ENCODE measurements at places on chromosomes 5 and 9.

GRCh38 chr9:93467462-93467861 is 14.1 kb upstream of the FAM120AOS start:
- DNase-seq: no peak

DNA sequence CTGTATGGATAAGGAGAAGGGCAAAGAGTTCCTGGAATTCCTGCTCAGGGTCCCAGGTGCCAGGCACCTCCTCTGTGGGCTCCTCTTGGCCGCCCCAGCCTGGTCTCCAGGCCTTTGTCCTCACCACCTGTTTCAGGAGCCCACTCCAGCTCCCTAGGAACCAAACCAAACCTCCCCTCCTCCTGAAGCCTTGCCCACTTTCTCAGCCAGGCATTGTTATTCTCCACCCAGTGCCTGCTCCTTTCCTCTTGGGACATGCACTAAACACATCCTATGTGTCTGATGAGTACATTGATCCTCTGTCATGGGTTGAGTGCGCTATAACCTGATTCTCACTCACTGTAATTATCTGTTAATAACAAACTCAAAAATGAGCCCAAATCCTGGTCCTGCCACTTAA is 189.8 kb downstream of the SPOCK1 start:
- no peak for DNase-seq

GRCh38 chr9:77987081-77987656 is 44.4 kb downstream of the GNAQ start:
- no peak for DNase-seq

DNA sequence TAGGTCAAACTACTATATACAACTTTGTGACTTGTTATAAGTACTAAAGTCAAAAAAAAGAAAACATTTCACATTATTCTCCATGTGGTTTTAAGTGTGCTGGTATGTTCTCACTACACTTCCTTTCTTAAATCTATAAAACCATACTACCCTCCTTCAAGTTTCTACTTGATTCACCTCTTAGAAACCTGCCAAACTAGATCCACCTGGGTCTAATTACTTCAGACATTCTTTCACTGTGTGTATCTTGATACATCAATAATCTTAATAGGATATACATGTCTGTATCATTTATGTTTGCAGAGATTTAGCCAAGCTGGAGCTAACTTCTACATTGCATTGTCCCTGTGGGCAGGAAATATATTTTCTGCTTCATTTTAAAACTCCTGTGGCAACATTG is 1012.6 kb downstream of the EFNA5 start:
- no peak for DNase-seq

GRCh38 chr5:1786621-1787471 is 12.8 kb downstream of the MRPL36 start:
- no peak for DNase-seq

- no peak for DNase-seq
These were observed 30.0 kb downstream of the NEURL1B start for GRCh38 chr5:172671091-172671490.

DNA sequence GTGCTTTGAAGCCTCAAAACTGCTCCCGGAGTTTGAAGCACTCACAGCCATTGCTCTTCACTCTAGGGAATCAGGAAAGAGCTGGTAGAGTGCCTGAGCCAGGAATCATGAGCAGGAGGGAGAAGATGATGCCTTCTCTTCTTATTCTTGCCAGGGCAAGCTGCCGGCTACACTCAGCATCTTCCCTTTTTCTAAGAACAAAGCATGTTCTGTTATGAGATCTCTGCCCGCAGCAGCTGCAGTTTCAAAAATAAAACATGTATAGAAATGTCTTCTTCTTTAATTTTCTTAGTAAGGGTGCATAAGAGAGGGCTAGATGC is 57.9 kb upstream of the RICTOR start:
- DNase-seq: no peak

GRCh38 chr5:122471031-122471751 is 159.2 kb downstream of the SNCAIP start:
- no peak for DNase-seq

GRCh38 chr9:33167972-33168461 is 881 bp upstream of the B4GALT1 start:
- no peak for DNase-seq

GRCh38 chr9:75699017-75699416 is 191.5 kb upstream of the PCSK5 start:
- DNase-seq: no peak

DNA sequence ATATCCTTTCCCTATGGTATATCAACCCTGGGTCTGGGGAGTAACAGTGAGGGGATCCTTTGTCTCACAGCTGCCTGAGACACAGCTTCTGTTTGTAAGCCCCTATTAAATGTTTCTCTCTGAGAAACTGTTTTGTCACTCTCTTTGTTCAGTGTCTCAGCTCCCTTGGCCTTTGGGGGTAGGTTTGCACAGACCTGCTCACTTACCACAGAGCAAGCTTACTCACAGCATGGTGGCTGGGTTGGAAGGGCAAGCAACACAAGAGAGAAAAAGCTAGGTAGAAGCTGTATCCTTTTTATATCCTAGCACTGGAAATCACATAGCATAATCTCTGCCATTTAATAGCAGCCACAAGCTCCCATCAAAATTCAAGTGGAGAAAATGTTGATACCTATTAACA is 4.5 kb downstream of the BAAT start:
- DNase-seq: no peak

GRCh38 chr9:135007601-135008000 is 79.9 kb upstream of the OLFM1 start:
- no peak for DNase-seq

GRCh38 chr5:1310118-1310517 is 15.2 kb upstream of the TERT start:
- no peak for DNase-seq

GRCh38 chr5:162473041-162473714 is 405.6 kb downstream of the GABRG2 start:
- DNase-seq: no peak

DNA sequence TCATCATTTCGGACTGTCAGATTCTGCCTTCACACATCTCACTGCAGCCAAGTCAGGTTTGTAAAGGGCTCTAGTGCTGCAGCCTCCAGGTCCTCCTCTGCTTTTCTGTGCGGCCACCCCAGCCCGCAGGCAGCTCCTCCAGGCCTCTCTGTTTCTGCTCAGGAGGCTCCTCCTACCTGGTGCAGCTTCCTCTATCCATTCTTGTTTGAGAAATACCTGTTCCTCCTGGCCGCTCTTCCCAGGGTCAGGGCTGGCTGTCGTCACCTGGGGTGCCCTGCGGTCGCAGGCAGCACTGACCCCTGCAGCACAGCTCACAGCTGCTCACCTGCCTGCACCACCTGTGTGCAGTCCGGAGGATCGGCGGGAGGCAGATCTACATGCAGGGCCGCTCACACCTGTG is 387.7 kb upstream of the IRX4 start:
- DNase-seq: no peak

- DNase-seq: no peak
These were observed 9.5 kb upstream of the P4HA2 start for GRCh38 chr5:132237141-132237540.

GRCh38 chr9:108676355-108676754 is 179.4 kb downstream of the ACTL7B start:
- DNase-seq: no peak

DNA sequence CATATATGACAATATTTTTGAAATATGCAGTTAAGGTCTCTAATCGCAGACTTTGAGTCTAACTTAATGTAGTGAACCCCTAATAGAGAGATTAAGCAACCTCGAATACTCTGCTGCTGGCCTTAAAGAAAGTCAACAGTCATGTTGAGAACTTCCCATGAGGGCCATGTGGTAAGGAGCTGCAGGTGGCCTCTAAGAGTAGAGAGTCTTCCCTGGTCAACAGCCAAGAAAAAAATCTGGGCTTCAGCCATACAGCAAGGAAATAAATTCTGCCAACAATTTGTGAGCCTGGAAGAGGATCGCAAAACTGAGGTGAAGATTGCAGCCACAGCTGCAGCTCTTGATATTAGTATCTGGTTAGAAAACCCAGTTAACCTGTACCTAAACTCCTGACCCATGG is 935.2 kb upstream of the TYRP1 start:
- no peak for DNase-seq

- DNase-seq: no peak
These were observed 140.6 kb upstream of the ZNF366 start for GRCh38 chr5:72647806-72648205.

DNA sequence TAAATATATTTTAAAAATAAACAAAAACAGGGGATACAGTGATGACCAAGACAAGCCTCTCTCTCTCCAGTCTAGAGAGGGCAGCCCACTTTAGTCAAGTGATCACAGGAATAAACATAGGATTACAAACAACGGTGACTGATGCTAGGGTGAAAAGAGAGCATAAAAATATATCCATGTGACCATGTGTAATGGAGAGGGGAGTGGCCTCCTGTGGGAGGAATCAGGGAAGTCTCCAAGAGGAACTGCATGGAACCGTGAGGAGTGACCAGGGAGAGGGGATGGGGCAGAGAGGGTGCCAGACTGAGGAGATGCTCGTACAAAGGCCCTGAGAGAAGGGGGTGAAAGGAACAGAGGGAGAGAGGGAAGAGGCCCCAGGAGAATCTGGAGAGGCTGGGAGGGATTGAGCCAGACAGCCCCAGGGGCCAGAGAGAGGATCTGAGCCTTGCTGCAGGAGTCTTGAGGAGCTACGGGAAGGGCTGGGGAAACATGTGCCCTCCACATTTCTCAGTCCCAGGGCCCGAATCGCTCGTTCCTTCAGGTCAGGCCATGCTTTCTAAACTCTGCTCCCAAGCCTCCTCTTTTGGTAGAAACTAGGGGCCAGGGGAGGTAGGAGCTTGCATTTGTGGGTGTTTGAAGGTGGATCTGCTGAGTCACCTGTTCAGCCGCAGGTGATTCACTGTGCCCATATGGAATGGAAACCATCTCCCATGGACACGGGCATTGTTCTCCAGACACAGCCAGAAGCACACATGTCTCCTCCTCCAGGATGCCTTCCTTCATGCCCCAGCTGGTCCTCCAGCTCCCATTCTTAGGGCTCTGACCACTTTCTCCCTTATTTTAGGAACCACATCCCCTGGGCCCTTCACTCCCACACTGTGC is 63.8 kb downstream of the PAX5 start:
- DNase-seq: no peak

GRCh38 chr5:177496070-177496726 is 1.2 kb downstream of the PDLIM7 start:
- DNase-seq: no peak

DNA sequence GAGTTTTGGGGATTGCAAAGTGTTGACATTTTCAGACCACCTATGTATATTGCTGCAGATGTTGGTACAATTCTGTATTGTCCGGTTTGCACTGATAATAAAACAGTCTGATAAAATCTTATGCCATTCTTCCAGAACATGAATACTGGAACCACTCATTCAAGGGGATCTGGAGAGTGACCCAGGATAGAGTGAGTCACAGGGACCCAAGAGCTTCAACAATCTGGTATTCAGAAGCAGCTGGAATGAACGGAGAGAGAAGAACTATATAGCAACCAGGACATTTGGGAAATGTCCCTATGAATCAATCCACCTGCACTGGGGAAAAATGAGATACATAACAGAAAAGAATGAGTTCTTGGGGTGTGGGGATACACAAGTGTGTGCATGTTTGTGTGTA is 73.3 kb downstream of the SH3TC2 start:
- DNase-seq: no peak

GRCh38 chr5:67206929-67207328 is 10.3 kb upstream of the CD180 start:
- peak; percentile 88 for DNase-seq

DNA sequence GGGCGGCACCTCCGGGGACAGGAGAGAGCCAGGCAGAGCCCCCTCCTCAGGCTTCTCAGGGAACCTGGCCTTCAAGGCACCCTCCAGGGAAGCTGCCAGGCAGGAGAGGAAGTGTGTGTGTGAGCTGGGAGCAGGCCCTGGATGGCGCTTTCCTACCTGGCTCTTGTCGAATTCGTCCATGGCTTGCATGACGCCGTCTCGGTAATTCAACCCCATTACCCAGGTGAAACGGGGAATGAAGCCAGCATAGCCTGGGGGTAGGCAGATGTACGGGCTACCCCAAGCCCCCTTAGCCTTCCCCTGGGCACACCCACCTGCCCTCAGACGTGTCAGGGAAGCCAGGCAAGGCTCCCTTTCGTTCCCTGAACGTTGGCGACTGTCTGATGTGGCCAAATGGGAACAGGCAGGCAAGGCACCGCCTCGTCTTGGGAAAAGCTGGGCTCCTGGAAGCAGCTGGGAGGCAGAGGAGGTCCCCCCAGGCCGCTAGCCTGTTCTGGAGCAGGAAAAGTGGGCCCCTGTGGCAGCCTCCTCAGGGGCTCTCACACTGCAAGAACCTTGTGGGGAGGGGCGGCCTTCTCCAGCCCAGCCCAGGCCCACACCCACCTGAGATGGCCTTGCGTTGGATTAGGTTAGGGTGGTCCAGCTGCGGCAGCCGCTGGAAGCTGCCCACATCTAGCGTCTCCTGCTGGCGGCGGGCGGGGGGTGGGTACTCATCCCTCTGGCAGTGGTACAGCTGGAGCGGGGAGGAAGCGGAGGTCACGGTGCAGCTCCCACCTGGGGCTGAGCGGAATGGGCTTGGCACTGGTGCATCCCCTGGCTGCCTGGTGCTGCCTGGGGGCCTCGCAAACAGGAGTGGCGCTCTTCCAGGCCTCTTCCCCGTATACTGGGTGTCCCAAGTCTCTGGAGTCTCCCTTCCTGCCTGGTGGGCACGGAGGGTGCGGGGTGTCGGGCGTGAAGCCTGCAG is 3.7 kb downstream of the TUBB4B start:
- no peak for DNase-seq

- DNase-seq: no peak
These were observed 375.7 kb upstream of the CCNH start for GRCh38 chr5:87788416-87788815.

DNA sequence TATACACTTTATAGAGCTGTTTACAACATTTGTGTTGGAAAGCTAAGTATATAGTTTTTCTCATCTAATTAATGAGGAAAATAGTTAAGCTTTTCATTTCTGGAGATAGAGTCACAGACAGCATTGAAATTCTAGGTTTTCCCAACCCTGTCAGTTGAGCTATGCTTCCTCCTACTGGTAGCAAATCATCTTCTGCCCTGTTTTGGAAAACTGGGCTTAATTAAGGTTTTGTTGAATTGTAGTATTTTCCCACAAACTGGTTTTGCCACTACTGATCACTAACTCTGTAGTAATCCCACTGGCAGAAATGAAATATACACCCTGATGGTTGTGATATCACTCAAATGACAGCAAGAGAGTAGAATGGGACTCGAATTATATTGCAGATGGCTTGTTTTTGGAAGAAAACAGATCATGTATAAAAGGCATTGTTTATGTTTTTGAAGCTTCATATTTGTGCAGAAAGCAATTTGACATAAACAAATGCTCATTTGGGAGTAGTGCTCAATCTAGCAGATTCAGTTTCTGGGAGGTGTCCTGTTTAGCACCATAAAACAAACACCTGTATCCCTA is 46.6 kb downstream of the CD180 start:
- DNase-seq: no peak

DNA sequence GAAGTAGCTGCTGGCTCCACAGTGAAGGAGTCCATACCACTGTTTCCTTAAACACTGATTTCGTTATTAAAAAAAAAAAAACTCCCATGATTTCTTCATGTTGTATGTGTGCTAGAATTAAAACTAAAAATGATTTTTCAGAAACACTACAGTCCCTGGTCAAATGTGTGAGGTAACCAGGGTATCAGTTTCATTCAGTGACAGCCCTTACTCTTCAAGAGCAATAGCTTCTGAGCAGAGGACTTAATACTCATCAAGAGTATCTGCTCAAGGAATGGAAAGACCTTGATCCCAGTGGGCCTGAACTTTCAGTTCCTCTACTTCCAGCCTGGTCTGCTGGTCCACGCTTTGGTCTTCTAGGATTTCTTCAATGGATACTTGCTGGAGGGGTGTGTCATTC is 95.1 kb downstream of the BNC2 start:
- DNase-seq: no peak
